ENCODE measurements at places on chromosomes 5 and 9. TPM values are rescaled to one million over a fixed set of nuclear protein-coding genes. Genes with fewer than 3 reads are reported as not detected.

The KIF24 gene
- total RNA-seq, result 1.9 TPM

The PTPRD gene
- total RNA-seq, result 35.9 TPM

The SRD5A1 gene
- total RNA-seq, result 12.8 TPM

The CCNJL gene
- total RNA-seq, result 1.3 TPM

The TRAF1 gene
- 7.9 TPM for total RNA-seq

The TAF11L5 gene
- not detected for total RNA-seq

The IL4 gene
- total RNA-seq, result not detected

The LCN12 gene
- 10.0 TPM for total RNA-seq

The AGXT2 gene
- total RNA-seq, result 6.6 TPM

The SLC46A2 gene
- 0.14 TPM for total RNA-seq

Data from mucosa of gallbladder (tissue), 1 donor.